ENCODE measurements at places on chromosomes 6 and 20. TPM values are rescaled to one million over a fixed set of nuclear protein-coding genes. Genes with fewer than 3 reads are reported as not detected.

DNA sequence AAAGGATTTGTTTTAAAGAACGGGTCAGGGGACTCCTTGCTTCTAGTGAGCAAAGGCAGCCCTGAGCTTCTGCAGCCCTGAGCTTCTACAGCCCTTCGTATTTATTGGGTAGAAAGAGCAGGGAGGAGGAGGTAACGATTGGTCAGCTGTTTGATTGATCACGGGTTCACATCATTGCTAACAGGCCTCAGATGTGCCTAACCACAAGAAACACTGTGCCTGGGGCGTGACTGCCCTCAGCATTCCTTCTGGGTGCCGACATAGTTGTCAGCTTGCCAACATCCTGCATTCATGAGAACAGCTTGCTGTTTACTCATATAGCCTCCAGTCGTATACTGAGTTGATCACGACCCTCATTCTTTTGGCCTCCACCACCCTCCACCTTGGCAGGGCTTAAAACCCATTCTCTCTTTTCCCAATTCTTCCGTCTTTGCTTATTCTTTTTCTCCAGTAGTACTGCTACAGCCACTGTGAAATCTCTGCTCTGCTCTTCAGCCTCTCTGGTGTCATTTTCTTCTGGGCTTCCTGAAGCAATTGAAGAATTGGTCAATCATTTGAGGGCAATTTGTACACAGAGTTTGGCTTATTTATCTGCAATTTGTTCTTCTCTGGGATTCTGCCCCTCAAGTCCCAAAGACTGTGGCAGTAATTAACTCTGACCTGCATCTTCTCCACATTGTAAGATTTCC, 25.4 kb upstream of the NOP56 start:
- DNase-seq, result no peak

GRCh38 chr6:149209871-149210775, 107.4 kb upstream of the TAB2 start:
- no peak for DNase-seq

The PNPLA1 gene
- polyA plus RNA-seq, result 2.1 TPM

DNA sequence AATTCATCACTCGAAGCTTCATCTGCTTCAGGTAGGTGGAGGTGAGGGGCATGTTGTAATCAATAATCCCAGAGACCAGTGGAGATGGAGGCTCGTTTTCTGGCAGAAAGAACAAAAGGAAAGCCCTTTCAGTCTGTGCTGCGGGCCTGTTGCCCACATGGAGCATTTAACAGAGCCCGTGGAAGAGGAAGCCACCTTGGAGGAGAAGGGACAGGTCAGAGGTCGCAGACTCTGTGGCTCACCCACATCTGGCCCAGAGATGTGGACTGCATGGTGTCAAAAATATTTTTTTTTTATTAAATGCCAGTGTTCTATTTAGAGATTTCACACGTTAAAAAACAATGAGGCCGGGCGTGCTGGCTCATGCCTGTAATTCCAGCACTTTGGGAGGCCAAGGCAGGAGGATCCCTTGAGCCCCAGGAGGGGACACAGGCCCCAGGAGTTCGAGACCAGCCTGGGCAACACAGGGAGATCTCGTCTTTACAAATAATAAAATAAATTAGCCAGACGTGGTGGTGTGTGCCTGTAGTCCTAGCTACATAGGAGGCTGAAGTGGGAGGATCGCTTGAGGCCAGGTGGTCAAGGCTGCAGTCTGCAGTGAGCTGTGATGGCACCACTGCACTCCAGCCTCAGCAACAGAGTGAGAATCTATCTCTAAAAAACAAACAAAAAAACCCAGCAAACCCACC, 73.6 kb downstream of the NOL4L start:
- no peak for DNase-seq

GRCh38 chr20:51766994-51767866, 960 bp downstream of the ATP9A start:
- DNase-seq, result peak; percentile 68

The CST9L gene
- polyA plus RNA-seq, result not detected

GRCh38 chr6:152575161-152575560, 62.0 kb downstream of the SYNE1 start:
- DNase-seq, result no peak

- no peak for DNase-seq
Measured at GRCh38 chr6:98292810-98293209, 541.6 kb upstream of the POU3F2 start.

DNA sequence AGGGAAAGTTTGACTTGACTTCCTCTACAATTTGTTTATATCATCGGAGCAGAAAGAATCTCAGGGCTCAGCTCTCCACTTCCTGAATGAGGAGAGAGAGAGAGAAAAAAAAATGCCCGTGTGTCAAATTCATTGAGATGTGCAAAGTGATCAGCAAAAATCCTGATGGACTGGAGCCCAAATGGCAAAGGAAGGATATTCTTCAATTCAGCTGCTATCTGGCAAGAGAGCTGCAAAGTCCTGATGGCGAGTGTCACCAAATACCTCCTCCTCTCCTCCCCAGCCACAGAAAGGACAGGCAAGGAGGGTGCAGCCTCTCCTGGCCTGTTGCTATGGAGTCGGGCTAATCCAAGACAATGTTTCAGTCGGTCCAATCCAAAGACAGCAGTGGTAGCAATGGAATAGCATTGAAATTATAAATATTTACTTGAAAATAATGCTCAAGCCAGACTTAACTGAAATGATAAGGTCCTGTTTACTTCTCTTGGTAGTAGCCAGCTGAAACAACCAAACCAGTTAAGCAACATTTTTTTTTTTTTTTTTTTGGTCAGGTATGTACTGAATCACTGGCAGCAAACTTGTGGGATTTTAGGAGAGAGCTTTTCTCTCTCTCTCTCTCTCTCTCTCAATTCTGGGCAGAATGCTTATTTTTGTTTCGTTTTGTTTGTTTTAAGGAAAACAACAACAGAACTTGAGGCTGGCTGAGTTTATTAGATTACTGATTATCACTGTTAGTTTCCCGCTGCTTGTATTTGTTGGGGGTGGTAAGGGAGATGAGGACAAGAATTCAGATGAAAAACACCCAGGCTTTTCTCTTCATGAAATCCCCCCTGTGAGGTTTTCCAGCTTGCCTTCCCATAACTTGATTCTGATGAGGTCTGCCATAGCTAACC, 204.2 kb downstream of the BCAS1 start:
- no peak for DNase-seq

DNA sequence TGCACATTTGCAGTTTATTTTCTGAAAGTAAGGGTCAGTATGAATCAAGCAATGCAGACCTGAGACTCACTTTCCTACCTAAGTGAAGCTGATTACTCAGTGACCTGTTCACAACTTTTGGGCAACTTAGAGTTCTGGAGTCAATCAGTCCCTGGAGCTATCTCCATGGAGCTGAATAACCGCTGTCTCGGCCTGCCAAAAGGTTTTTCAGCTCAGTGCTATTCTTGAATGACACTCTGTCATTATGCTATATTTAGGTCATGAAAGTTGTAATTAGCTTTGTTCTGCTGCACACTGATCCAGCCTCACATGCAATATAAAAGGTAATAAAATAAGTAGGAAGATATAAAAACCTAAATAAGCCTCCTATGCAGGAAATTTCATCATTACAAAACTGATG, 356.0 kb downstream of the BMP2 start:
- DNase-seq, result no peak

GRCh38 chr6:15036690-15037245, 209.1 kb upstream of the JARID2 start:
- peak; percentile 71 for DNase-seq

- no peak for DNase-seq
Measured at GRCh38 chr20:8995761-8996160, 73.1 kb upstream of the PLCB4 start.

DNA sequence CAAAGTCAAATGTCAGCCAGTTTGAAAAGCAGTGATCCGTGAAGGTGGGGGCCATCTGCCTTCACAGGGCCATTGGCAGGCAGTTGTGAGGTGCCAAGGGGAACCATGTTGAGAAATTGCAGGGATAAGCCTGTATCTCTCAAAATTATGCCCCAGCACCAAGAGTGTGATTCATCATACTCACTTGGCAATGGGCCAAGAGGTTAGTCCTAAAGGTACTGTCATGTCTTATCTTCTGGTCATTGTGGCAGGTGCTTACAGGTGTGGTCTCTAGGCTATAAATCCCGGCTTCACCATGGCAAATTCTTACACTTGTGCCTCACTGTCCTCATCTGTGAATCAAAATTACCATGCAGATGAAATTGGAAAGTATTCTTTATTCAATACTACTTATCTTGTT, 150.7 kb upstream of the LAMP5 start:
- no peak for DNase-seq

- no peak for DNase-seq
Measured at GRCh38 chr6:14107000-14107399, 10.6 kb upstream of the CD83 start.

The HAO1 gene
- polyA plus RNA-seq, result not detected

Data from left renal pelvis (tissue), 4 donors.